ENCODE measurements at places on chromosomes 12 and 14. TPM values are rescaled to one million over a fixed set of nuclear protein-coding genes. Genes with fewer than 3 reads are reported as not detected.

DNA sequence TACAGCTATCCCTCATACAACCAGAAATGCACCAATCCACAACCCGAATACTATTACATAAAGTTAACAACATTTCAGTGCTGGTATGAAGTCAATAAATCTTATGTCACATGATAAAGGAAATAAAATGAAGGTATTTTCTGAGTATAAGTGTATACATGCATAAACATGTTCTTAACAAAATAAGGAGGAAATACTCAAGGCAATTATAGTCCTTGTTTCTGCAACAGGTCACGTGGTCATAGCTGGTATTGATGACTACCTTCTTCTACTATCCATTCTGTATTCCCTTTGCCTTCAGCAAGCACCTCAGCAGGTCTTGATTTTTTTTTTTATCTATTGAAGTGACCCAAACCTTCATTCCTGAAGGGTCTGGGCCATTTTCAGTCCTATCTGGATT lies 675.6 kb downstream of the RPL10L start:
- no peak for DNase-seq

DNA sequence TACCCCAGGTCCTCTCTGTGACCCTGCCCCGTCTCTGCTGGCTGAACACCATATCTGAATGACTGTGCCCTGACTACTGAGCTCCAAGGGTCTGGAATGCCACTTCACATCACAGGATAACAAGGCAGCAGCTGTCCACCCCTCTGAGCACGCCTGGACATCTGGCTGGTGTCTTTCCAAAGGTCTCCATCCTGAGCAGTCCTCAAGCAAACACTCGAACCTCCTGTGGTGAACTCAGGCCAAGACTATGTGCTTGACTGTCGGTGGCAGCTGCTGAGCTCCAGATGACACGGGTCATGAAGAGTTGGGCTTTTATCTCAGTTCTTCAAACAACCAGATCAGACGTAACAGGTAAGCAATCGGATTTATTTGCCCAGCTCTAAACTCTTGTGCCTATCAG lies 117.2 kb upstream of the BCL2L14 start:
- DNase-seq, result no peak

- no peak for DNase-seq
Measured at GRCh38 chr14:61671082-61671481, 24.2 kb upstream of the HIF1A start.

GRCh38 chr12:51048661-51049251 lies 629 bp downstream of the LETMD1 start:
- DNase-seq, result no peak

Gene SGPP1
- total RNA-seq, result 27.4 TPM

Measured in fibroblast of villous mesenchyme (primary cell).